ENCODE measurements at places on chromosomes 7 and 10. TPM values are rescaled to one million over a fixed set of nuclear protein-coding genes. Genes with fewer than 3 reads are reported as not detected.

The PGAM2 gene
- total RNA-seq: 1.4 TPM

The GIMAP8 gene
- total RNA-seq: not detected

The GDF10 gene
- total RNA-seq: 0.19 TPM

The PRF1 gene
- total RNA-seq: not detected

The CHST3 gene
- 5.7 TPM for total RNA-seq

The FAM241B gene
- total RNA-seq: 18.6 TPM

The GOT1 gene
- total RNA-seq: 47.0 TPM

The SPAM1 gene
- not detected for total RNA-seq

The C10orf105 gene
- 0.48 TPM for total RNA-seq

The LRRC17 gene
- 3.0 TPM for total RNA-seq

The CYP3A7 gene
- total RNA-seq: not detected

The KMT2E gene
- 45.0 TPM for total RNA-seq

The CYP26C1 gene
- 0.21 TPM for total RNA-seq

The MALRD1 gene
- 0.32 TPM for total RNA-seq

The CFAP70 gene
- 0.30 TPM for total RNA-seq

The NFKB2 gene
- 20.4 TPM for total RNA-seq

The PKD2L1 gene
- 0.20 TPM for total RNA-seq

The GPR37 gene
- 17.4 TPM for total RNA-seq

The UCN3 gene
- total RNA-seq: not detected

The PLA2G12B gene
- not detected for total RNA-seq

The NACAD gene
- 6.4 TPM for total RNA-seq

The DOCK1 gene
- 53.0 TPM for total RNA-seq

The ADAMTS14 gene
- 2.3 TPM for total RNA-seq

The NPFFR1 gene
- 0.06 TPM for total RNA-seq

The OPN4 gene
- not detected for total RNA-seq

The AMPH gene
- 12.1 TPM for total RNA-seq

The PLXDC2 gene
- total RNA-seq: 40.1 TPM

The DOCK4 gene
- 26.9 TPM for total RNA-seq

Measured in H1 (cell line).